ENCODE measurements at places on chromosomes 1 and 21. TPM values are rescaled to one million over a fixed set of nuclear protein-coding genes. Genes with fewer than 3 reads are reported as not detected.

The OR6K3 gene
- total RNA-seq = not detected

DNA sequence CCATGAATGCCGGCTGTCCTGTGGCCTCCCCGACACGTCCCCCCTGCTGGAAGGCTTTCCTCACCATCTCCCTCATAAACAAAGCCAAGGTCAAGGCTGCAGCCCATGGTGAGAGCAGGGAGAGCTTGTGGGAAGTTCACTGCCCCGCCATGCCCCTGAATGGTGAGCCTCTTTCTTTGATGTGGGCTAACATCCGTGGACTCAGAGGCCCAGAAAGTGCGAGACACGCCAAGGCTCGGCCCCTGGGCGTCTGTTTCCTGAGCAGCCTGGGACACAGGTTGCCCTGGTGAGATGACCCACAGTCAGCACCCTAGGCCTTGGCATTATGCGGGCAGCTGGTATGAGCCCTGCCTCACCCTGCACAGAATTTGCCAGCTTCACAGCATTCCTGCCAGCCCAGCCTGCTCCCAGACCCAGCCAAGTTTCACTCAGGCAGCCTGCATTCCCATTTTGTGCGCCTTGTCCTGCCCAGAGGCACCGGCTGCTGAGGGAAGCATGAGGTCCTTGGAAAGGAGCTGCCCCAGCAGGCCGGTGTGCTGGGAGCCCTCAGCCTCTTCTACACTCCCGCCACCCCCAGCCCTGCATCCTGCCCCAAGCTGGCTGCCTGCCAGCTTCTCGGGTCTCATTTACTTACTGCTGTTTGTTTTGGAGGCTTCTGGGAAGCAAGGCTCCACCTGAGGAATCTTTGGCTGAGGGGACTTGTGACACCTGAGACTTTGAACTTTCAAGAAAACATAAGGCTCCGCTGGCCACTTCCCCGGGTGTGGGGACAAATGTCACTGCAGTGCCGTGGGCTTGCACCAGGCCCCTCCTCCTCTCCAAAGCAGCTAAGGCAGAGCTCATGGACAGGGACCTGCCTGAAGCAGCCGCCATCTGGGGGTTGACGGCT, 31.9 kb downstream of the NEK2 start:
- no peak for DNase-seq

DNA sequence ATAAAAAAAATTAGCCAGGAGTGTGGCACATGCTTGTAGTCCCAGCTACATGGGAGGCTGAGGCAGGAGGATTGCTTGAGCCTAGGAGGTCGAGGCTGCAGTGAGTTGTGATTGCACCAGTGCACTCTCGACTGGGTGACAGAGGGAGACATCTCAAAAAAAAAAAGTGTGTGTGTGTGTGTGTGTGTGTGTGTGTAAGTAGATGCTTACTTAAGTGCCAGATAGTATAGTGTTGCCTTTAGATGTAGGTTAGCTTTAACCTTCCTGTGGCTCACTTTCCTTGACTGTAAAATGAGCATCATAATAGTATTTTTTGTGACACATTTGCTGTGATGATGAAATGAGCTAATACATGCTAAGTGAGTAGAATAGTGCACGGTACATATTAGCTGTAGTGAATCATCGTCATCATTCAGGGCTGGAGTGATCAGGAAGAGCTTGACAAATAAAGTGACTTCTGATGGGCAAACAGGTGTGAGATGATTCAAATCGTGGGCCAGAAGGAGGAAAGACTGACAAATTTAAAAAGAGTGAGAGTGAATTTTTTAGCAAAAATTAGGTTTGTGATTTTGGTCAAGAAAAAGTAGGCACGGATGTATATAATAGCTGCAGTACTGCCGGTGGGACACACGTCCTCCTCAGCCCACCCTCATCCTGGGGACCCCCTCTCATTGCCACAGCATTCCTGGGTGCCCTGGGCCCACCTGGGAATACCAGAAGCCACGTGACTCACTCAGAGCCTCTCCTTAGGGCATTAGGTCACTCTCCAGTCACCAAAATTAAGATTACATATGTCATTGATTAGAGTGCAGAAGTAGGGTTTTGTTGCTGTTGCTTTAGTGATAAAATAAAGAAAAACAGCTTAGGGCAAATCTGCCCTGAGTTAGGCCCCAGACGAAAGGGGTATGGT, 33.9 kb downstream of the EIF2D start:
- no peak for DNase-seq

The KRTAP6-1 gene
- total RNA-seq = not detected
